ENCODE measurements at places on chromosomes 6 and 20.

GRCh38 chr6:98769546-98769945, 64.8 kb upstream of the POU3F2 start:
- DNase-seq, result no peak

DNA sequence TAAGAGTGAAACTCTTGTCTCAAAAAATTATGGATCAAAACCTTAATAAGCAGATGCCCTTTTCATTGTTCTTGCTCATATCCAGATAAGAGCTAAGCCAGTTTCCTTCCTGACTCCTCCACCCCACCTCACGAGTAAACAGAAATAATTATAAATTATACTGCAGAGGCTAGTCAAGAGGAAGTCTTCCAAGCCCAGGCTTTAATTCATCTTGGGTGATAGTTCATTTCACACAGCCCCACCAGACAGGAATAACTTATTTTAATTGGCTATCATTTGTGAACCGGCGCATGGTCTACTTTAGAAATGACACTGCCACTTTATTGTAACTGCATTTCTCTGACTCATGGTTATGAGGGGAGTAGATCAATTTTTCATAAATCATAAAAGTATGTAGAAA, 102.0 kb downstream of the BTBD3 start:
- DNase-seq, result no peak

DNA sequence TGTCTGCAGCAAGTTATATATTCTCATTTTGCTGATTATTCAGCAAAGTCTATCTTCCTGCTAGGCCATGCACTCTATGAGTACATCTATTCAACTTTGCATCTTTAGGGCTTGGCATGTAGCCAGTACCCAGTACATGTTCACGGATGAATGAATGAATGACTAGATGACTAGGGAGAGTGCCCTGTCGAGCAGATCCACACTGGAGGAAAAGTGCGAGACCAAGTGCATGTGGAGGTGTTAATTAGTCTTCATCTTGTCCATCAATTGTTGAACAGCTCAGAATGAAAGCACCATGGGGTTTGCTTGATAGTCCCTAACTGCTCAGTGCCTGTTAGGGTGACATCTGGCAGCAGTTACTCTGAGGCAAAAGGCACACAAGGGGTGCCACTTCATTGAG, 30.4 kb downstream of the TM9SF4 start:
- DNase-seq, result no peak

- DNase-seq, result no peak
Measured at GRCh38 chr20:1663917-1664316, 6.3 kb upstream of the SIRPG start.

DNA sequence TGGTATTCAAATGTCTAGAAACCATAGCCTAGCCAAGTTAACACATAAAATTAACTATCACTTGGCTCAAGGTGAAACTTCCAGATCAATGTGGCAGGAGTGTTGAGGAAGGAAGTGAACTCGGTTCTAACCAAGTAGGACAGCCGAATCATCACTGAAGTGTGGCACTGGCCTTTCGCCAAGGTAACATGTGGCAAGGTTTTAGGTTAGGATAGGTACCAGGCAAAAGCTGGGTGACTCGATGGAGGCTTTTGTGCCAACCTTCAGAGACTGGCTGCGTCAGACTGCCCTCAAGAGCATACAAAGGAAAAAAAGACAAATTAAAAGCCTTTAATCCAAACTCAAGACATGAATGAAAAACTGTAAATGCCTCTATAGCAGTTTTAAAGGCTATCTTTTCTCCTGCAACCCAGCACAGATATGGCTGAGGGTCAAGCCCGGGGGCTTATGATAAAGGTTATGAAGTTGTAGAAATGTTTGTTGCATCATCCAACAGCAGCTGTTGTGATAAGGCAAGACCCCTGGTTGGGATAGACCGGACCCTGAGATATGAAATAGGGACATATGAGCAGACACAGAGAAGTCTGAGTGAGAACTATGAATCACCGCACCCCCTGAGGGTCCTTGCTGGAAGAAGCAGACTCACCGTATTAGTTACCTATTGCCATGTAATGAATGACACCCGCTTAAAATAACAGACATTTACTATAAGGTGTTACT, 11.9 kb downstream of the PSMB9 start:
- no peak for DNase-seq

DNA sequence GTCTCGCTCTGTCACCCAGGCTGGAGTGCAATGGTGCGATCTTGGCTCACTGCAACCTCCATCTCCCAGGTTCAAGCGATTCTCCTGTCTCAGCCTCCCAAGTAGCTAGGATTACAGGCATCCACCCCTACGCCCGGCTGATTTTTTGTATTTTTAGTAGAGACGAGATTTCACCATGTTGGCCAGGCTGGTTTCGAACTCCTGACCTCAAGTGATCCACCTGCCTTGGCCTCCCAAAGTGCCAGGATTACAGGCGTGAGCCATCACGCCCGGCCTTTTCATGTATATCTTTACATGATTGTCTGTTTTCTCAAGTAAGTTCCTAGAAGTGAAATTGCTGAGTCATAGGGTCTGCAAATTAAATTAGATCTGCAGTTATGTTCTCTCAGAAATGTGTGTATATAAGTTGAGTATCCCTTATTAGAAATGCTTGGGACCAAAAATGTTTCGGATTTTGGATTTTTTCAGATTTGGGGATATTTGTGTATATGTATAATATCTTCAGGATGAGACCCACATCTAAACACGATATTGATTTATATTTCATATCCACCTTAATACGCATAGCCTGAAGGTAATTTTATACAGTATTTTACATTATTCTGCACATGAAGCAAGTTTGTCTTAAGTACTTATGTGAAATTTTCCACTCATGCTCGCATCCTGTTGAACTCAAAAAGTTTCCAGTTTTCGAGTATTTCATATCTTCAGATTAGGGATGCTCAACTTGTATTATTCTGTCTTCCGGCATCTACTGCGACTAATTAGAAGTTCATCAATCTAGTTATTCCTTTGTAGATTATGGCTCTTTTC, 40.4 kb downstream of the TAB2 start:
- DNase-seq, result no peak

DNA sequence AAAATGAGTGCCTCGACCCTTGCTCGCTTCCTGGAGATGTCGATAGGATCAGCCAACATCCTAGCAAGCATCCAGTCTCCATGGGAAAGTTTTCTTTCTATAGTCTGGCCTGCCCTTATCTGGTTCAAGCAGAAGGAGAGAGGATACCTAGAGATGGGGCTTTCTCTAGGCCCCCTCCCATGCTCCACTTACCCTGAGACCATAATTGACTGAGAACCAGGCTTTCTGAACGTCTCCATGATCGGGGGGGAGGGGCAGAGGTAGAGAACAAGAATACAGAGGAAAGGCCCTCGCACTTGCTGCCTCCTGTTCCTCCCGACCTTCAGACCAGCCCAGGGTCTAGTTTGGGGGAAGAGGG, 31.6 kb upstream of the EPB41L1 start:
- no peak for DNase-seq

DNA sequence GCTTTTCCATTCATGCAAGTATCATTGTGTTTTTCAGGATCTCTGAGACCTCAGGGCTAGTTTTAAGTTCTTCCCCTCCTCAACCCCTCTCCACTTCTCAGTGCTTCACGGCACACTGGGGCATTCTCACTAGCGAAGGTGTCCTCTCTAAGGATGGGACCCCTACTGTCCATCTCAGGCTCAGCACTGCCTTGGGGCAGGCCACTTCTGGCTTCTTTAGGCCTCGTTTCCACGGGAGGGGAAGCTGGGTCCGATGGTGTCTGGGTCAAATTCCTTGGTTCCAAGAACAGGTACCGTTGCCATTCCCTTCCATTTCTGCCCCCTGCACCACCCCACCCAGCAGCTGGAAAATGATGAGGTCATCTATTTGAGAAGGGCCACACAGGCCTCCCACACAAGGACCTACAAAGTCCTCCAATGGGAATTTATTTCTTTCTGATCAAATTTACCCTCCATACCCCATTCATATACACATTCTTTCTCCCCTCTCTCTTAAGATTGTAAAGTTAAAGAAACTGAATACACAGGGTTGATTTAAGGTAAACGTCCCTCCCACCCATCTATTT, 17.2 kb downstream of the GNAS start:
- no peak for DNase-seq

DNA sequence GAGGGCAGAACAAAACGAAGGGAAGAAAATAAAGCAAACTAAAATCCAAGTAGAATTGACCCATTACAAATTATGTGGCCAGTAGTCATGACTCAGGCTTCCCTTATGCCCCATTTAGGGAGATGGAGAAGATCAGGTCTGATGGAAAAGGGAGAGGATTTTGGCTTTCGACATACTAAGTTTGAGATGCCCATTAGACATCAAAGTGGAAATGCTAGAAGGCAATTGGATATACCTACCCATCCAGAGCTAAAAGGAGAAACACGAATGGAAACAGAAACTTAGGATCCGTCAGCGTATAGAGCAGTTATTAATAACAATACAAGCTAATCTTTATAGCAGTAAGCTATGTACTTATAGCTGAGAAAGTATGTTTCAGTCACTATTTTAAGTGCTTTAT, 4.8 kb downstream of the TRPC4AP start:
- no peak for DNase-seq

DNA sequence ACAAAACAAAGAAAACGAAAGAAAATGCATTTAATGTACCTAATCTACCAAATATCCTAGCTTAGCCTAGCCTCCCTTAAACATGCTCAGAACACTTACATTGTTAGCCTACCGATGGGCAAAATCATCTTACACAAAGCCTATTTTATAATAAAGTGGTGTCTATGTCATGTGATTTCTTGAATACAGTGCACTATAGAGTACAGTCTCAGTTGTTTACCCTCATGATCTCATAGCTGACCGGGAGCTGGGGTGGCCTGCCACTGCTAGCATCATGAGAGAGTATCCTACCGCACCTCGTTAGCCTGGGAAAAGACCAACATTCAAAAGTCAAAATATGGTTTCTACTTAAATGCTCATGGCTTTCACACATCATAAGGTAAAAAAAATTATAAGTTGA, 16.6 kb downstream of the GCNT2 start:
- DNase-seq, result no peak

GRCh38 chr6:161130541-161130940, 139.0 kb downstream of the MAP3K4 start:
- no peak for DNase-seq

DNA sequence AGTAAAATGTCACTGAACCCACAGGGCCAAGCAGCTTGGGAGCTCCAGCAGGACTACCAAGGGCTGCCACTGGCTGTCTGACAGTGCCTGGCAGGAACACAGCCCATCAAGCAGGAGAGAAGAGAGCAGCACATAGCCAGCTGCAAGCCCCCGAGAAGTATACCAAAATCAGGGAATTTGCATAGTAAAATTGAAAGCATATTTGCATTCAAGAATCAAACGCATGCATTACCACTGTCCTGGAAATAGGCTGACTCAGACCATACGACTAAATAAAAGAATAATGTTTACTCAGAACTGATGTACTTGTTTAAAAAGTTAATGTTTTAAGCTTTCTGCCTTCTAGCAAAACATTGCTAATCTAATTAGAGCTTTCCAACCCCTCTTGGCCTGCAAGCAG, 298.1 kb downstream of the TFAP2B start:
- no peak for DNase-seq

DNA sequence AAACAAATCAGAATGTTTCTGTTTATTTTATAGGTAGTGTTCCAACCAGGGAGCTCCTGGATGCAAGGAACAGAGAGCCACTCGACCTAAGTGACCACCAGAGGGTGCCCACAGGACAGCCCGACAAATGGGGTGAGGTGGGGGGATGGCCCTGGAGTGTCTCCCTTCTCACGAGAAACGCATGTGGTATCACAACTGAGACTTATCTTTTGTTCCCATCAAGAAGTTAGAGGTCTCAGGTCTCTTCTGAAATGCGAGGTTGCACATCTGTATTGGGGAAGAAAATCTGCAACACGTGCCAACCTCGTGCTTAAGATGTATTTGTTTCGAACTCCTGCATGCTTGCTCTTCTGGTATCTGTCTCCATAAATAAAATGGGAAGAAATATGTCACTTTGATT, 104.0 kb downstream of the ISM1 start:
- DNase-seq, result no peak
